ENCODE measurements at places on chromosomes 11 and 22. TPM values are rescaled to one million over a fixed set of nuclear protein-coding genes. Genes with fewer than 3 reads are reported as not detected.

DNA sequence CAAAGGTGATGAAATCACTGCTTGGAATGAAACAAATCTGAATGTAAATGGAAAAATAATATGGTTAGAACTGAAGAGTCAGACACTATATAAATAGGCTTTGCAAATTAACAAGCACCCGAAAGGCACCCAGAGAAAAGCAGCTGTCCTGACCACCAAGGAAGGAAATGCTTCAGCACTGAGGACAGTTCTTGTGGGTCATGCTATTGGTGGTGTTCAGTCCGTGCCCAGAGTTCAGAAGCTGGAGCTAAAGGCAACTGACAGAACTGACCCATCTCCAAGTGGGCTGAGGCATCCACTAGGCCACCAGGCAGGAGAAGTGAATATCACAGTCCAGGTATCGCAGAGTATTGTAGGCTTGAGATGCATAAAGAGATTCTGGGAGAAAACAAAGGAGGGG lies 208.9 kb downstream of the OPCML start:
- no peak for DNase-seq

- no peak for DNase-seq
Measured at GRCh38 chr11:45400591-45400990, 114.5 kb upstream of the SYT13 start.

SLC22A8 gene
- not detected for polyA plus RNA-seq

ZNF214 gene
- 2.5 TPM for polyA plus RNA-seq

KDM4D gene
- 1.1 TPM for polyA plus RNA-seq
